CD4-positive, alpha-beta memory T cell (primary cell): ENCODE measurements at places on chromosomes 5 and 9. TPM values are rescaled to one million over a fixed set of nuclear protein-coding genes. Genes with fewer than 3 reads are reported as not detected.

GRCh38 chr9:97908705-97909104 is 13.6 kb downstream of the TRMO start:
- no peak for DNase-seq

DNA sequence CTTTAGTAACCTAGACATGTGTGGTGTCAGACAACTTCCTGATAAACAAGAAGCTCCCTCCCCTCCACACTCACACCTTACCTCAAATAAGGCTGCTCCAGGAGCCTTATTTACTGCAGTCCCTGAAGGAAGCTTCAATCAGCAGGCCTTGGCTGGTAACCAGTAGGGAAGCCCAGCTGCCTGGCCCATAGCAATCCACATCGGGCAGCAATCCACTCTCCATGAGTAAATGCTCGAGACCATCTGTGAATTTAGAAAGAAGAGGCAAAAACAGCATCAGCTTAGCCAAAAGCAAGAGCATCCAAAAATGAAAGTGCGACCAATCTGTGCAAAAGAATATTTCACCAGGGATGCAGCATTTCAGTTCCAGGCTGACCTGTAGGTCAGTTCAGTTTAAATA is 213.3 kb upstream of the TUSC1 start:
- DNase-seq, result no peak

Gene ITK
- total RNA-seq, result 421 TPM

DNA sequence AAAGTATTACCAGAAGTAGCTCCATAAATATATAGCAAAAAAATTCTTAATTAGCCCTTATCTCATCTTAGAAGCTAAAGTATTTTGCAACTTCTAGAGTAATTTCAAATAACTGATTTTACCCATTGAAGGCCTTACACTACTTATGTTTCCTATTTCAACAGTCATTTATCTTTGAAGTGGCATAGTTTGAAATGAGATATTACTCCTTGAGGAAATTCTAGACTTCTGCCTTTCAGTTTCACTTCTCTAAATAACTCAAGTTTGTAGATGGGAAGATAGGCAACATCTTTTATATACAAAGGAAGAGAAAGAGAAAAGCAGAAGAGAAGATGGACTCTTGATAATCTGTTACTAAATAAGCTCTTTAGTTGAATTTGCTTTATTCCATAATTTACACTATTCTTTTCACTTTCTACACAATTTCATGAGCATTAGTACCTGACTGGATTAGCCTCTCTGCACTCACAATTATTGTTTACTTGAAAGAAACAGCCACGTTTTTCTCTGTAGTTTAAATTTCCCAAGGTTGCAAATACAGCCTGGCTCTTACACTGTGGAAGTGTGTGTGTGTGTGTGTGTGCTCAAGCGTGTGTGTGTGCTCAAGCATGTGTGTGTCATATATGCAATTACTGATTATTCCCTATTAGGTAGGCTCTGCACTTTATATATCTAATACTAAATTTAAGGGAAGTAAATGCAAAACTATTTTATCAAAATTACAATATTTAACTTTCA is 60.6 kb upstream of the EMB start:
- peak; percentile 7 for DNase-seq

DNA sequence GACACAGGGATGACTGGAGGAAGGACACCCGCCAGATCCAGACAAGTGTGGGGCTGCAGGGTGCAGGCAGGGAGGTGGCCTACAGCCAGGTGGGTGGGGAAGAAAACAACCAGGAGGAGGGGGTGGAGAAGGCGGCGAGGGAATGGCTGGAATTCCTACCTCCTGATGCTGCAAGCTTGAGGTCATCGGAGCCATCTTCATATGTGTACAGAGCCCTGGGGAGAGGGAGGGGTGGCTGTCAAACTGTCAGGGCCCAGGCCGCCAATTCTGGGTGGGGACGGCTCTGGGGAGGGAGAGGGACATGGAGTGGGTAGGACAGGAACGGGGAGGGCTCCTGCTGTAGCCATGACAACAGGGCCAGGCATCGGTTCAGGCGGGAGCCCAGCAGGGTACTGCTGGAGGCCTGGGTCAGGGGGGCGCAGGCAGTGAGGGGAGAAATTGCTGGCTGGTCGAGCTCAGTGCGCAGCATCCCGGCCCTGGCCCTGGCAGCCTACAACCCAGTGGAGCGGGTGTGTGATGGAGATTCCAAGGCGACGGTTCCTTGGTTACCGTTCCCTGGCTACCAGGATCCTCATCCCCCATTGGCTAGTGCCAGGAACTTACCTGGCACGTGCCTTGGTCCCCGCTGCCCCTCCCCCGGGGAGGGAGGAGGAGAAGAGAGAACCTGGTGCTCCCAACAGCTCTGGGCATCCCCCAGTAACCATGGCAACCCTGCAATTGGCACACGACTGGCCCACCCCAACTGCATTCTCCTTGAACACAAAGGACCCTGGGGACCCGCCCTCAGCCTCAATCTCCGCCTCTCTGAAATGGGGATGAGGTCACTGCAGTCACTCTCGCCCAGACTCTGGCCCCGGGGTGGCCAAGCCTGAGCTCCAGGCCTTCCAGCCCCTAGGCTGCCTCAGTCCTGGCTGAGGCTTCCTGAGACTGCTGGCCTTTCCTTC is 4.5 kb downstream of the DBN1 start:
- DNase-seq, result no peak

DNA sequence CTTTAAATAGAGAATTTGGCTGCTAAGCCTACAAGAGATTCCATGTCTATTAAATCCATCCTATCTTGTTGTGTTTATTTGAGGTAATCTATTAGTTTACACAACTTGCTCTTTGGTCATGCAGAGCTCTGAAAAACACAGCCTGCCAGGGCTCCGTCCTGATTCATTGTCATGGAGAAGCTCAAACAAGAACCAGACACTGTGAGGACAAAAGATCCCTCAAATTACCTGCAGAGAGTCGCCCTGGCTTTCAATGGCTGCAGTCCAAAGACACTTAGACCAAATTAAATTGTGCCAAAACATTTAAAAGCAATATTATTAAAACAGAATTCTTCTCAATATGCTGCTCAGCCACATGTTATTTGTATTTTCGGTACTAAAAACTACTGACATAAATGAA is 60.1 kb downstream of the CDH18 start:
- no peak for DNase-seq

Gene PCDHGC4
- total RNA-seq, result not detected
